ENCODE measurements at places on chromosomes 12 and 14. TPM values are rescaled to one million over a fixed set of nuclear protein-coding genes. Genes with fewer than 3 reads are reported as not detected.

Gene NCOR2
- polyA plus RNA-seq = 72.2 TPM

Gene CCDC198
- polyA plus RNA-seq = not detected

Gene OSBPL8
- 25.3 TPM for polyA plus RNA-seq

Gene MUCL1
- polyA plus RNA-seq = not detected

Gene OR4E2
- polyA plus RNA-seq = not detected

Gene FOS
- 4,403 TPM for polyA plus RNA-seq

Gene KIF5A
- not detected for polyA plus RNA-seq

Gene P2RX7
- polyA plus RNA-seq = 30.6 TPM

Gene RIN3
- polyA plus RNA-seq = 42.8 TPM

Gene SLC38A4
- not detected for polyA plus RNA-seq

Gene KRT3
- not detected for polyA plus RNA-seq

Gene WNT1
- polyA plus RNA-seq = not detected

Gene CEBPE
- 0.73 TPM for polyA plus RNA-seq

Gene DIO3
- not detected for polyA plus RNA-seq

Gene LPAR5
- polyA plus RNA-seq = 0.18 TPM

Gene VRTN
- not detected for polyA plus RNA-seq

- no peaks in the 10 kb centered on the region for H3K27me3 ChIP-seq
- H3K36me3 ChIP-seq = no peaks in the 10 kb centered on the region
- DNase-seq = no peak
- H3K27ac ChIP-seq = no peak overlapping the region
Observed at GRCh38 chr14:33062476-33062875, 123.8 kb downstream of the NPAS3 start.

- no peaks in the 10 kb centered on the region for H3K4me1 ChIP-seq
- H3K27me3 ChIP-seq = no peaks in the 10 kb centered on the region
- no peak overlapping the region for H3K4me3 ChIP-seq
- no peak overlapping the region for H3K27ac ChIP-seq
- no peaks in the 10 kb centered on the region for H3K36me3 ChIP-seq
- DNase-seq = no peak
Observed at GRCh38 chr12:34626363-34627157, 604.3 kb downstream of the ALG10 start.

DNA sequence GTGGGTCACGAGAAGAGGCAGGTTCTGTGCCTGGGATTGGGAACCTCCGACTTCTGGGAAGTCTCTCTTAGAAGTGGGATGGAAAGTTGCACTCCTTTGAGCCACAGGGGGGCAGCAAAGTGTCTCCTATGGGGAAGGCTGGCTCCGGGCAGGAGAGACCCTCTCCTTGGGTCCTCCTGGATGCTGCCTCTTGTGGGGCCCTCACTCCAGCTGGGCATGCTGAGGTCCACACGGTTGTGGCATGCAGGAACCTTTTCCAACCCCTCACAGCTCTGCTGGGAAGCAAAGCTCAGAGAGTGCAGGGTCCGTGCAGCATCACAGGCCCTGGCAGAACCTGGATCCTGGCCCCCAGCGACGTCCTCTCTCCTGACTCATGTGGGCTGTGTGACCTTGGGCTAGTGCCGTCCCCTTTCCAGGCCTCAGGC lies 17.4 kb downstream of the SDSL start:
- no peaks in the 10 kb centered on the region for H3K36me3 ChIP-seq
- no peak overlapping the region for H3K27ac ChIP-seq
- H3K4me1 ChIP-seq = no peaks in the 10 kb centered on the region

DNA sequence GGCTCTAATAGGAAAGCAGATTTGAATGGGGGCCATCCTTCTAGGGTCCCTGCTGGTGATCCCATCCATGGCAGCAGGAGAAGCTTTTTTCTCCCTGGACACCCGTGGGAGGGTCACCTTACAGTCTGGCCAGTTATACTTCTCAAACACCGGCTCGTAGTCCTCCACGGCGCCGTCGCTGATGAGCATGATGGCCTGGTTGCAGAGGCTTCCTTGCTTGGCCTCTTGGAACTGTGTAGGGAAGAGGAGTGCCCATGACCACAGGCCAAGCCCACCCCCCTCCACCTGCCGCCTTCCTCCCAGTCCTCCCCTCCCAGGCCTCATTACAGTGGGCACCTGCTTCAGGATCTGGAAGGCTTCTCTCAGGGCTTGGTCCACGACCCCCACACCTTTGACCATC lies 33.8 kb downstream of the CACNA2D4 start:
- no peak overlapping the region for H3K4me3 ChIP-seq
- H3K27me3 ChIP-seq = no peaks in the 10 kb centered on the region
- DNase-seq = no peak
- H3K27ac ChIP-seq = no peak overlapping the region

DNA sequence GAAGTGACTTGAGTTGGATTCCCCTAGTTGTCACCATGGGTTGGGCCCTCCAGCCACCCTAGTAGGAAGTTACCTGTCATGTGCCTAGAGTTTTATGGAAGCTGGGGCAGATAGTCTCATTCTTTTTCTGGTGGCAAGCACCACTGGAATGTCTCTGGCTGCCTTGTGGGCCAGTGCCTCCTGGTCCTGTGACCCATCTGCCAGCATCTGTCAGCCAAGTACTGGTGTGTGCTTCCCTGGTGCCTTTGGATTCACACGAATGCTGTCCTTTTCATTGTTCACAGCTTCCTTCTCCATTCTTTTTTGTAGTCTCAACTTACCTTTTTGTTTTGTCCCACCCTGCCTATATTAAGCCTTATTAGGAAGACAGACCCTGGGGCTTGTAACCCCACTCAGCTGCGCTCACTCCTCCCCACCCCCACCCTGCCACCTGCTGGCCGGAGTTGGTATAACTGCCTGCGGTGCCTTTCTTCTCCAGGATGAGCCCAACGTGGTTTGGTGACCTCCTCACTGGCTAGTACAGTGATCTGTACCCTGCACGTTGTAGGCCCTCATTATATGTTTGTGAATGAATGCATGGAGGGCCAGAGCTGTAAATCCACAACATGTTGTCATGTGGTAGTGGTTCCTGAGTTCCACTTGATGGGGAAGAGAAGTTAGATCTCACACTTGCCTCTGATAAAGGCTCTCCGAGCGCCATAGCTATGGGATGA lies 125.7 kb downstream of the TSPAN9 start:
- H3K36me3 ChIP-seq = no peaks in the 10 kb centered on the region
- no peak overlapping the region for H3K27ac ChIP-seq
- peaks cover 42% of the 10 kb centered on the region for H3K27me3 ChIP-seq
- H3K4me3 ChIP-seq = no peak overlapping the region
- peaks cover 14% of the 10 kb centered on the region for H3K4me1 ChIP-seq
- DNase-seq = no peak

DNA sequence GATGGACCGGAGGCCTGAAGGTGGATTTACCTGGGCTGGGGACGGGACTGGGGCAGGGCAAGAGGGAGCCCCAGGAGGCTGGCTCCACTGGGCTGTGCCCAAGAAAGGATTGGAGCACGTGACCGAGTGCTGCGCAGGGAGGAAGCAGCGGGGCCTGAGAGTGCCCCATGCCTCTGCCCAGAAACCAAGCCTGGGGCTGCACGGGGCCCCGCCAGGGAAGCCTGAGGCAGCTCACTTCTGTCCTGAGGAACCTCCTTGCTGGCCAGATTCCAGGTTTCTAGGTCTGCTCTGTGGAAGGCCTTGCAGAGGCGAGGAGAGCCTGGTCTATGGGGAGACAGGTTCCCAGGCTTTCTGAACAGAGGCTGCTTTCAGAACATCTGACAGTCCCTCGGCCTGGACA lies 10.4 kb downstream of the NGB start:
- H3K27ac ChIP-seq = no peak overlapping the region
- DNase-seq = peak; percentile 10
- no peak overlapping the region for H3K4me3 ChIP-seq

DNA sequence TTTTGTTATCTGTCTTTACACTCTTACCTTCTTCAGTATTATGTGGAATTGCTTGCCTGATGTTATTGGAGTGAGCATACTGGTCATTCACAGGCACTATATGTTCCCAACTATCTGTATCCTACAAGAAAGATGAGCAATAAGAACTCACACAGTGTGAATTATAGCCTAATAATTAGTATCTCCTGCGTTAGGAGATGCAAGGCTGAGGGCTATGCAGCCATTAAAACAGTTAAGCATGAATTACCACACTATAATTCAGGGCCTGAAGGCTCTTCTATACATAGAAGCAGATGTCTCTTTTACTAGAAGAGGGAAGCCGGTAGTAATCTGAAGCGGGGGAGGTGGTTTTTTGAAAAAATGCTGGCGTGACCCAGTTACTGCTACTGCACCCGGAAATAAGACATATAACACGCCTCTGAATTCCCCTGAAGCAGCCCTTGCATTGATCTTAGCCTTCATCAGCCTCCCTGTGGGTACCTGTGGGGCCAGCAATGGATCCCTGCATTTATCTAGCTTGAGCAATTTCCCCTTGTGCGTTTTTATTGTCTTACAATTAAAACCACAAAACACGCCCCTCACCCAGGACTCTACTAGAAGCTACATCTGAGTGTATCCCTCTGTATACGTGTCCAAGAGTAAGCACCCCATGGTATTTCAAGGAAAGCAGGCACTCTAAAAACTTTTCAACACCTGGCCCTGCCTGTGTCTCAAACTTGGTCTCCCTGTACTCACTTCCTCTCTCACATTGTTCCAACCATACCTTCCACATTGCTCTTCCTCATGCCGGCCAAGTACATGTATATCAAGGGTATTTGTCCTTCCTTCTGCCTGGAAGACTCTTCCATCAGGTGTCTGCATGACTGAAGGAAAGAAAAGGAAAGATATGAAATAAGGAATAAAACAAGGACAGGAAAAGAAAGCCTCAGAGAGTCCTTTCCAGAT lies 210.9 kb upstream of the ARID2 start:
- H3K4me1 ChIP-seq = no peaks in the 10 kb centered on the region
- H3K27me3 ChIP-seq = no peaks in the 10 kb centered on the region
- no peak for DNase-seq
- H3K27ac ChIP-seq = no peak overlapping the region

GRCh38 chr14:79376557-79376956 lies 834.7 kb downstream of the DIO2 start:
- no peak for DNase-seq
- no peak overlapping the region for H3K27ac ChIP-seq
- no peaks in the 10 kb centered on the region for H3K36me3 ChIP-seq
- H3K4me1 ChIP-seq = no peaks in the 10 kb centered on the region
- H3K4me3 ChIP-seq = no peak overlapping the region
- H3K27me3 ChIP-seq = no peaks in the 10 kb centered on the region

DNA sequence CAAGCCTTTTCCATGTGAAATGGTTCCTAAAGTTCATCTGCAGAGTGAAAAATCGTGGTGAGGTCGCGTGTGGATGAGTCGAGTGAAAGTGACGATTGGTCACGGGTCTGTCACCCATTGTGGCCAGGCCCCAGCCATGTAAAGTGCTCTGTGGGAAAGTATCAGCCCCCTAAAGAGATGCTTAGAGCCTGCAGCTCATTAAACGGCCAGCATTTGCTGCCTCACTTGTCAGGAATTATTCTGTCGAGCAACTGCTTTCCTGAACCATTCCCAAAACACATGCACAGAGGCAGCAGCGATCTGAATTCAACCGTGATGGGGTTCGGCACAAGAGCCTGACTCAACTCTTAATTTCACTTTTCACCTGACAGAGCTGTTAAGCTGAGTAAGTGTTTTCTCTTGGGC lies 16.0 kb downstream of the DBX2 start:
- no peak overlapping the region for H3K4me3 ChIP-seq
- no peaks in the 10 kb centered on the region for H3K27me3 ChIP-seq
- no peak for DNase-seq
- no peaks in the 10 kb centered on the region for H3K36me3 ChIP-seq

GRCh38 chr14:78592616-78593219 lies 422.5 kb downstream of the NRXN3 start:
- no peaks in the 10 kb centered on the region for H3K27me3 ChIP-seq
- H3K4me1 ChIP-seq = no peaks in the 10 kb centered on the region
- no peak overlapping the region for H3K27ac ChIP-seq
- H3K36me3 ChIP-seq = no peaks in the 10 kb centered on the region

- H3K27ac ChIP-seq = no peak overlapping the region
- H3K27me3 ChIP-seq = no peaks in the 10 kb centered on the region
- H3K4me3 ChIP-seq = no peak overlapping the region
- no peak for DNase-seq
- no peaks in the 10 kb centered on the region for H3K36me3 ChIP-seq
- H3K4me1 ChIP-seq = peaks cover 11% of the 10 kb centered on the region
Observed at GRCh38 chr14:69355607-69356281, 42.4 kb downstream of the ERH start.

DNA sequence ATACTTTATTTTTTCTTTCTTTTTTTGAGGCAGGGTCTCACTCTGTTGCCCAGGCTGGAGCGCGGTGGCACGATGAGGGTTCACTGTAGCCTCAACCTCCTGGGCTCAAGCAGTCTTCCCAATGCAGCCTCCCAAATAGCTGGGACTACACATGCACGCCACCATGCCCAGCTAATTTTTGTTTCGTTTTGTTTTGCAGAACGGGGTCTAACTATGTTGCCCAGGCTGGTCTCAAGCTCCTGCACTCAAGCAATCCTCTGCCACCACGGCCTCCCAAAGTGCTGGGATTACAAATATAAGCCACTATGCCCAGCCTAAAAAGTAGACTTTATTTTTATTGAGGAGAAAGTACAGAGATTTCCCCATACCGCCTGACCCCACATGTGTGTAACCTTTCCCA lies 4.7 kb upstream of the MSI1 start:
- H3K27me3 ChIP-seq = peaks cover 47% of the 10 kb centered on the region
- H3K27ac ChIP-seq = no peak overlapping the region
- no peaks in the 10 kb centered on the region for H3K36me3 ChIP-seq
- no peak overlapping the region for H3K4me3 ChIP-seq

DNA sequence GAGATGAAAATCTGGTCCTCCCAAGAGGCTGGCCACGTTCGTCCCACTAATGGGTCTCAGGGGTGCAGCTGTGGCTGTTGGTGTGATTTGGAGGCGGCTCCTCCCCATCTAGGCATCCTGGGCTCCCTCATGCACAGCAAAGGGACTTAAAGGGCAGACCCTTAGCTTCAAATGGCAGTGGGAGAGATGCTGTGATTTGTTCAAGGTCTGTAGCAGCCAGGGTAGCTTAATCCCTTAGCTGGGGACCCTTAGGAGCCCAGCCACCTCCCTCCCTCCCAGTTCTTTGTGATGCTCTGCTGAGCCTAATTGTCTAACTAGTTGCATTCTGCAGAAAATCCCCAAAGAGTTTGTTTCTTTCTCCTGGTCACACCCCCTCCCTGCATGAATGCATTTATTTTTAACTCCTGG lies 18.3 kb downstream of the DYRK4 start:
- H3K4me1 ChIP-seq = peaks cover 5% of the 10 kb centered on the region
- no peak overlapping the region for H3K27ac ChIP-seq
- H3K4me3 ChIP-seq = no peak overlapping the region
- H3K36me3 ChIP-seq = no peaks in the 10 kb centered on the region

DNA sequence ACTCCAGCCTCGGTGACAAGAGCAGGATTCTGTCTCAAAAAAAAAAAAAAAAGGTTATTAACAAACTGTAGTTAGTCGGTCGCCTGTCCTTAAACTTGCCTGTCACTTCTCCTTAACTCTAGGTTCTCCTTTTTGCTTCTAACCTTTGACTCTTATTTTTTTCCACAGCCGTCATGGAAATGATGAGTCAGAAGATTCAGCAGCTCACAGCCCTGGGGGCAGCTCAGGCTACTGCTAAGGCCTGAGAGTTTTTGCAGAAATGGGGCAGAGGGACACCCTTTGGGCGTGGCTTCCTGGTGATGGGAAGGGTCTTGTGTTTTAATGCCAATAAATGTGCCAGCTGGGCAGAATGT lies 418 bp upstream of the MYG1 start:
- peak overlapping the region; percentile 97 for H3K27ac ChIP-seq
- peak; percentile 97 for DNase-seq
- no peaks in the 10 kb centered on the region for H3K27me3 ChIP-seq
